Suprapubic skin (tissue), 4 donors: ENCODE measurements at places on chromosomes 13 and 19.

GRCh38 chr13:25771641-25772478 lies 280.0 kb downstream of the SHISA2 start:
- no peak for DNase-seq
- no peaks in the 10 kb centered on the region for H3K27me3 ChIP-seq
- H3K4me1 ChIP-seq = no peaks in the 10 kb centered on the region

GRCh38 chr19:17725422-17726078 lies 6.3 kb downstream of the MAP1S start:
- no peaks in the 10 kb centered on the region for H3K27me3 ChIP-seq
- H3K36me3 ChIP-seq = peaks cover 72% of the 10 kb centered on the region
- H3K4me3 ChIP-seq = no peak overlapping the region
- peaks cover 22% of the 10 kb centered on the region for H3K4me1 ChIP-seq
- DNase-seq = no peak
- H3K27ac ChIP-seq = no peak overlapping the region

DNA sequence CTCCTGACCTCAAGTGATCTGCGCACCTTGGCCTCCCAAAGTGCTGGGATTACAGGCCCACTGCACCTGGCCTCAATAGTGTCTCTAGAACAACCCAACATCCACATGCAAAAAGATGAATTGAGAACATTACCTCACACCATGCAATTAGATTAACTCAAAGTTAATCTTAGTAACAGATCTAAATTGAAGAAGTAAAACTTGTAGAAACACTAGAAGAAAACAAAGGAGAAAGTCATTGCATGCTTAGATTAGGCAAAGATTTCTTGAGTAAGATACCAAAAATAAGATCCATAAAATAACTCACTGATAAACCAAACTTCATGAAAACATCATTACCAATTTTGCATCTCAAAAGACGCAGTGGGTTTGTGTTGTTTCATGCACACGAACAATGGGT lies 2.8 kb downstream of the CPAMD8 start:
- DNase-seq = no peak
- H3K4me3 ChIP-seq = no peak overlapping the region
- H3K27me3 ChIP-seq = peaks cover 60% of the 10 kb centered on the region

DNA sequence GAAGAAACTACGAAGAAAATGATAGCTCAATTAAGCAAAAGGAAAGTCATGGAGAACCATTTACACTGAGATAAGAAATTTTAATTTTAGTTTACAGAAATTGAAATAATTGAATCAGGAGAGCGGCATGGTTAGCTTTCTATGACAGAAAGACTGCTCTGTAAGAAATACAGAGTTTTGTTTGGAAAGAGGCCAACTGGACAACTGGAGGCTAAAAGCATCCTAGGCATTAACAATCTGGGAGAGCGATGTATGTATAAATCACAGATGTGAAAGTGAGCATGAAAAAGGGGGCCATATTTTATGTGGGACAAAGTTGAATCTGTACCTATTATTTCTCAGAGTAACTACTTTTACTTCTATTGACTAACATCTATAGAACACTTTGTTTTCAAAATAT lies 1608.8 kb upstream of the PCDH20 start:
- H3K4me1 ChIP-seq = no peaks in the 10 kb centered on the region
- no peak for DNase-seq
- H3K27ac ChIP-seq = no peak overlapping the region
- no peak overlapping the region for H3K4me3 ChIP-seq

DNA sequence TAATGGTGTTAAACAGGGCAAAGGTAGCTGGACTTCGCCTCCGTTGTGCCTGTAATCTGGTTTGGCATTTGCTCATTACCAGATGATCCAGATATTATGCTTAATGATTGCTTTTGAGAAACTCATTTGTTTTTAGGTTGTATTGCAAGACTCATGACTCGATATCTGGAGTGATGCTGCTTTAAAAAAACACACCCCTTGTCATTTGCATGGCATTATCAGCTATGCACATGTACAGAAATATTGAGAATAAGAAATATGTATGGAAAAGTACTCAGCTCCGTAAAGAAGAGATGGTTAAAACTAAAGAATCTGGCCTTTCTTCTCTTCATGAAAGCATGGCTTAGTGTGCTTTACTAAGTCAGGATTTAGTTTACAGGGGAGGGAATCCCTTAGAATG lies 95.0 kb downstream of the ARHGEF7 start:
- H3K4me3 ChIP-seq = no peak overlapping the region
- no peak for DNase-seq
- peaks cover 5% of the 10 kb centered on the region for H3K36me3 ChIP-seq
- no peaks in the 10 kb centered on the region for H3K27me3 ChIP-seq

GRCh38 chr19:36169084-36169760 lies 17.0 kb upstream of the COX7A1 start:
- no peaks in the 10 kb centered on the region for H3K36me3 ChIP-seq
- DNase-seq = no peak
- no peak overlapping the region for H3K4me3 ChIP-seq

GRCh38 chr13:33545492-33545891 lies 259.9 kb upstream of the STARD13 start:
- H3K4me3 ChIP-seq = no peak overlapping the region
- H3K4me1 ChIP-seq = peaks cover 29% of the 10 kb centered on the region
- no peak for DNase-seq
- no peaks in the 10 kb centered on the region for H3K36me3 ChIP-seq
- H3K27ac ChIP-seq = no peak overlapping the region
- H3K27me3 ChIP-seq = no peaks in the 10 kb centered on the region

- H3K36me3 ChIP-seq = no peaks in the 10 kb centered on the region
- H3K4me3 ChIP-seq = no peak overlapping the region
- peaks cover 62% of the 10 kb centered on the region for H3K4me1 ChIP-seq
- H3K27me3 ChIP-seq = peaks cover 86% of the 10 kb centered on the region
These were observed 1.7 kb downstream of the PDE4A start for GRCh38 chr19:10422046-10422461.

- H3K4me3 ChIP-seq = no peak overlapping the region
- H3K27ac ChIP-seq = no peak overlapping the region
- H3K36me3 ChIP-seq = peaks cover 66% of the 10 kb centered on the region
- H3K27me3 ChIP-seq = no peaks in the 10 kb centered on the region
- peak; percentile 75 for DNase-seq
- H3K4me1 ChIP-seq = peaks cover 15% of the 10 kb centered on the region
These were observed 12.1 kb downstream of the PIN1 start for GRCh38 chr19:9847087-9847671.

GRCh38 chr19:55642153-55643002 lies 1.1 kb upstream of the ZNF581 start:
- no peak for DNase-seq
- H3K4me1 ChIP-seq = peaks cover 71% of the 10 kb centered on the region
- peak overlapping the region; percentile 93 for H3K4me3 ChIP-seq
- H3K36me3 ChIP-seq = peaks cover 13% of the 10 kb centered on the region
